Stimulated activated CD4-positive, alpha-beta T cell treated with anti-CD3 and anti-CD28 coated beads, TNF-alpha, amount 100 ng/mL, for 48 hours (primary cell): ENCODE measurements at places on chromosomes 11 and 22.
A peak's percentile ranks its signal among the peaks of the same experiment; 100 is the strongest.

GRCh38 chr22:46251266-46251665 is 1.2 kb upstream of the CDPF1 start:
- no peak for DNase-seq

- no peak for DNase-seq
Measured at GRCh38 chr22:43012390-43012789, 2.6 kb downstream of the PACSIN2 start.

DNA sequence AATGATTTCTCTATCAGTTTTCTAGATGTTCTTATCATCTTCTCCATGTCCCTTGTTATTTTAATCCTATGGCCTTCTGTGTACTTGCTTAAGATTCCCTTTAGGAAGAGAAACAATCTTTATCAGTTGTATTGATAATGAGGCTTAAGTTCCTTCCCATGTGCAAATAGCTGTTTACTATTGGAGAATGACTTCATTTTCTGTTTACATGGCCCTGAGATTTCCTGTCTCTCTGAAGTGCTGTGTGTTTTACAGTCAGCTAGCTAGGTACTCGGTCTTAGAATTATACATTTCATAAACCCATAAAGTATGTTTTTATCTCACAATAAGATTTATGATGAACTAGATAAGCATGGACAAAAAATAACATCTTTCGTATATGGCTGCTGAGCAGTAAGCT is 67.5 kb upstream of the CCDC179 start:
- no peak for DNase-seq

DNA sequence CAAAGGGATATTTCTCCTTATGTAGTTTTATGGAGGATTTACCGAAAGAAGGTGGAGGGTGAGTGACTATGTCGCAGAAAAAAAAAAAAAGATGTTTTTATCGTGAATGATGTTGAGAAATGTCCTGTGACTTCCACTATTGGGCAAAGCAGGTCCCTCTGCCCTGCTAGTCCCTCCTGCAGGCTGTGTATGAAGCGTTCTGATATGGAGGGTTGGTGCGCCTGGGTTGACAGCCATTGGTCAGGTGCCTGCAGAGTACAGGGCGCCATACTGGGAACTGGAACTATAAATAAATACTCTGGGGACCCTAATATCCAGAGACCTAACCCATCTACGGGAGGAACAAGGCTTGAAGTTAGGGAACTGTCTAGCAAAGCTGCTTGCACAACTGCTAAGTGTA is 1.5 kb downstream of the IL17RA start:
- DNase-seq, result no peak

GRCh38 chr11:44203270-44204043 is 106.5 kb downstream of the ALX4 start:
- no peak for DNase-seq

GRCh38 chr22:23231471-23232093 is 51.3 kb downstream of the BCR start:
- DNase-seq, result no peak

DNA sequence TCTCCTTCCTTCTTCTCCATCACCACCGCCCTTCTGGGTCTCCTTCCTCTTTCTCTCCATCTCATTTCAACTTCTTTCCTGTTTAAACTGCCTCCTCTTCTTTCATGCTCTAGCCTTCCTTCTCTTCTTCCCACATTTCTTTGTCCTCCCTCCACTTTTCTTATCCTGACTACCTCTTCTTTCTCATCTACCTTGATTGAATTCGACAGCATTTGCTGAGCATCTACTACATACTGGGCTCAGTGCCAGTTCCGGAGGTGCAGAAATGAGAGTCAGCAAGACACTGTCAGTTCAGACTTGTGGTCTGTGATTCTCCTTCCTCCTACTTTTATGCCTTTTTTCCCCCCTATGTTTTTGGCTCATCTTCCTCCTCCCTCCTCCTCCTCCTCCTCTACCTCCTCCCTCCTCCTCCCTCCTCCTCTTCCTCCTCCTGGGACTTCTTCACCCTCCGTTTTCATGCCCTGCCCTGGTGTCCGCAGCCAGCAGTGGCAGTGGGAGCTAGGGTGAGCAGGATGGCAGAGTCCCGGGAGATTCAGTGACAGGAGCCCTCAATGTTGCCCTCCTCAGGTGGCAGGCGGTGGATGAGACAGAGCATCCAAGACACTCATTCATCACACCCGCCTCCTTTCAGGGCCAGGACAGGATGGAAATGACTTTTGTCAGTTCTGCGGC is 146.0 kb upstream of the SEZ6L start:
- DNase-seq, result no peak

DNA sequence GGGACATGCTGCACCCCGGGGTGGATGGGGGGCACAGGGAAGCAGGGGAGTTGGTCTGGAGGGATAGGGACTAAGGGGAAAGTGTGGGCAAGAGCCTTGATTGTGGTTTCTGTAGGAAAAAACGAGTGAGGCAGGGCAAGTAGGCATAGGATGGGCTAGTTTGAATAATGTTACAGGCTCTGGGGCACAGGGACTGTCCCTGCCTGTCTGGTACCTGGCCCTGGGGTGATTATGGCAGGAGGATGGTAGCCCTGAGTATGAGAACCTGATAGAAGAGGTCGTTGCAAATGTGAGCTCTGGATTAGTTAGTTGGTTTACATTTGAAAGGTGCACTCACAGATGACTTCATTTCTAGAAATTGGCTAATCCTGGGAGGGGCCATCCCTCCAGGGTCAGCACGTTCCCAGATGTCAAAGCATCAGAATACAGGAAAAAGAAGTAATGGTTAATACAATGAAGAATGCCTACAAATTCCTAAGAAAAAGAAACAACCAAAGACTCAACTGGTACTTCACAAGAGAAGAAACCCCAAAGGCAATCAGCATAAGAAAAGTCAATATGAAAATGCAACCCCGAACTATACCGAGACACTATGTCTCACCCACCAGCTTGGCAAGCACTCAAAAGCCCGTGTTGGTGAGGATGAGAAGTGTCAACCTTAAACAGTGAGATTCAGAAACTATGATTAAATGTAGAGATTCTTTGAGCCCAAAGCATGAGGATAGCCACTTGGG is 11.3 kb upstream of the SMIM38 start:
- DNase-seq, result peak; percentile 43
